ENCODE measurements at places on chromosomes 5 and 9.

GRCh38 chr9:115204904-115205453 is 87.0 kb upstream of the TNC start:
- DNase-seq = no peak

DNA sequence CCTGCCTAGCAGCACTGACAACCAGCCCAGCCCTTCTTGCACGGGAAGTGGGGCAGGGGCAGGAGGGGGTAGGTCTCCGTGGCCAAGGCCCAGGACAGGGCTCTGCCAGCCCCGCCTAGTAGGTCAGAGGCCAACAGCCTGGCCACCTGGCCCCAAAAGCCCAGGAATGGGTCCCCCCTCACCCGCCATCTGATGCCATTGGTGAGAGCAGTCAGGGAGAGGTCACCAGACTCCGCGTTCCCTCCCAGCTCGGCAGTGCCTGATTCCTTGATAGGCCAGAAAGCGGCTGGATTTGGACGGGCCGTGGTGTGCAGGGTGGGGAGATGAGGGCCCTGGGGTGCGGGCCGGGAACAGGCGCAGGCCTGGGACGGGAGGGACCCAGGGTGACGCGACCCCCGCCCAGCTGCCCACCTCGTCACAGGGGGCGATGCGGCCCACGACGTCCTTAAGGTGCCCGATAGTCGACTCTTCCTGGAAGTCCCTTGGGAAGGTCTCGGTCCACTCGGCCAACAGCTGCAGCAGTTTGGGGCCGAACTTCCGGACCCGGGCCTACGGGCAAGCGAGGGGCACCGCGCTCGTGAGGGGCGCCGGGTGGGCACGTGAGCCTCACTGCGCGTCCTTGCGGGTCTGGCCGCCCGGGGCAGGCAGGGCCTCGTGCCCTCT is 64.5 kb upstream of the RNF130 start:
- no peak for DNase-seq

GRCh38 chr5:153901449-153901848 is 137.3 kb downstream of the FAM114A2 start:
- no peak for DNase-seq

DNA sequence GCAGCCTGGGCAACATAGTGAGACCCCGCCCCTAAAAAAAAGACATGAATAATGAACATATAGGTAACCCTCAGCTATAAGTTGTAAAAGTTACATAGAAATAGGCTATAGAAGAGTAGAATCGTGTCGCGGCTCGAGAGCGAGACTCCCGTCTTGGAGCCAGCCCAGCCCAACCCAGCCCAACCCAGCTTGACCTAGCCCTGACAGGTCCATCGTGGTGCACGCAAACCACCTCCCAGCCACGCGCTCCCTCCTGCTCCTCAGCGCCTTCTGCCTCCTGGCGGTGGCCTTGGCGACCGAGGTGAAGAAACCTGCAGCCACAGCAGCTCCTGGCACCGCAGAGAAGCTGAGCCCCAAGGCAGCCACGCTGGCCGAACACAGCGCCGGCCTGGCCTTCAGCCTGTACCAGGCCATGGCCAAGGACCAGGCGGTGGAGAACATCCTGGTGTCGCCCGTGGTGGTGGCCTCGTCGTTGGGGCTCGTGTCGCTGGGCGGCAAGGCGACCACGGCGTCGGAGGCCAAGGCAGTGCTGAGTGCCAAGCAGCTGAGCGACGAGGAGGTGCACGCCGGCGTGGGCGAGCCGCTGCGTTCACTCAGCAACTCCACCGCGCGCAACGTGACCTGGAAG is 10.8 kb downstream of the KIF24 start:
- DNase-seq = no peak

DNA sequence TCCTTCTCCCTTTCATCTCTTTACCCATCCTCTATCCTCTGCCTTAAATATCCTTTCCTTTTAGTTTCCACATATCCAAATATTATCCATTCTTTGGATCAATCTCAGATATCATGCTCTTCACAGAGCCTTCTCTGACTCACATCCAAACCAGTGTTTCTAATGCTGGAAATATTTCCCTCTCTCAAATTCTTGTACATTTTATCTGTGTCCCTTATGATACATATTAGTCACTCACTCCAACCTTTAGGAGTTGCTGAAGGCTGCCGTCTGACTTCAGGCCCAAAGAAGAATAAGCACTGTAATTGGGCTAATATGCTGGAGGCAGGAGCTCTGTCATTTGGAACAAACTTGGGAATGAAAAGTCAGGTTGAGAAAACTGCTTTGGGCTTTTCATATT is 156.4 kb upstream of the RUSC2 start:
- no peak for DNase-seq

GRCh38 chr9:89630508-89630907 is 25.7 kb downstream of the GADD45G start:
- no peak for DNase-seq

GRCh38 chr5:57166276-57166675 is 7.6 kb upstream of the GPBP1 start:
- DNase-seq = no peak

GRCh38 chr5:126182971-126183695 is 240.1 kb upstream of the GRAMD2B start:
- DNase-seq = peak; percentile 62

DNA sequence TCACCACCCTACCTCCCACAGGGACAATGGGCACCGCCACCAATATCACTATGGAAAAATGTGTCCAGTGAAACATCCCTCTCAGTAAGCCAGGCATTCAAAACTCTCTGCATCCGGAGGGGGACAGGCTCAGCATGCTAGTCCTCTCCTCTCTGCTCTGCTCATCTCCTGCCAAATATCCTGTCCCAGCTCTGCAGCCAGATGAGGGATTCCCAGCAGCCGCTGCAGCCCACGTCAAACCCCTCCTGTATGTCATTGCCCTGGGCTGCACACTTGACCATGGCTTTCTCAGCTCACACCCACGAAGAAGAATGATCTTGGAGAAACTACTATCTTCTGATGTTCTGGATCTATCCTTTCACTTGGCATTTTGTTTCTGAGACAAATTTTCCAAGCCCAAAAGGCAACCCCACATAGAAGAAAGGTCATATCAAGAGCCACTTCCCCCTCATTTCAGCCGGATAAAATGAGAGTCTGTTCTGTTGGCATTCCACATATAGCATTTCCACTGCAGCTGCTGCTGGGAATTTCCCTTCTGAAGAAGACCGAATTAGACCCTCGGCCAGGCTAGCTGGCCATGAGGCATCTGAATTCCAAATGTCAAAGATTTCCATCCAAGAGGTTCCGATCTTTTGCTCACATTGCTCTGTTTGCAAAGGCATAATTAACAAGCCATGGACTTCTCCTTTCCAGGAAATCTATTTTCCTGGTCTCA is 338.0 kb downstream of the ACTL7B start:
- DNase-seq = no peak

DNA sequence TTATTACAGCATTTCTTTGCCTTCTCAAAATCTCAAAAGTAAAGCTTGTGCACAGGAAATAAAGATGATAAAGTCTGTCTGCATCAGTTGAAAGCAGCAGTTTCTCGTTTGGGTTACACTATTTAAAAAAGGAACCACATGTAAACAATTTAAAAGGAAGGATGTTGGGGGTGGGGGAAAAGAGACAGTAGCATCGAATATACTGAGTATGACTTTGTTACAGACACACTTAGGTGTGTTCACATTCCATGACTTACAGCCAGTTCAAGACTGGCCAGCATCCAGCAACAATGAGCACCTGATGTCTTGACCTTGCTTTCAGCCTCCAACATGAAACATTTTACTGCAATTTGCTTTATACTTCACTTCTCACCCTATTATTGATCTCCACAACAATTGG is 8.7 kb downstream of the GAPT start:
- no peak for DNase-seq

DNA sequence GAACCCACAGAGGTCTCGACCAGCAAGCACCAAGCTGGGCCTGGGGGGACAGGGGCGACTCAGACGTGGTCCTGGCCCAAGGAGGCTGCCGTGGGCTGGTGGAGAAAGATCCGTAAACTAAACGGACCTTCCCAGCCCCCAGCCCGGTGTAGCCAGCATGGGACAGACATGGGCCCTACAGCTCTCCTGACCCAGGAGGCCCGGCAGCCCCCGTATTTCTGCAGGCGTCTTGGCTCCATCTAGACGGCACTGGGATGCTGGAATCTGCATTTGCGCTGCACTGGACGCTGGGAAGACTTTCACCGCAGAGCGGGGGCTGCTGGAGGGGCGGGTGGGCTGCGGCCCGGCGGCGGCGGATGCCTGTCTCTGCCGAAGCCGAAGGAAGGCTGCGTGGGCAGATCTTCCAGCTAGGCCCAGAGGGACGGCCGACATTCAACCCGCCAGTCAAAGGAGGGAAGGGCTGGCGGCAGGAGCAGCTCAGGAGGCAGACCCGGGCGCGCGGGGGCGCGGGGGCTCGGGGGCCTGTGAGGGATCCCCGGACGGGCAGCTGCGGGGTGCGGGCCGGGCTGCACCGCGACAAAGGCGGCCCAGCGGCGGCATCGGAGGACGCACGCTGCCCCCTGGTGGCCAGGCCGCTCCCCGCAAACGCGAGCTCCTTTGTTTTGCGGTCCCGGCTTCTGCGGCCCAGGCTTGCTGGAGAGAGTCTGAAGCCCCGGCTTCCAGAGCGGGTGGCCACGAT is 266.2 kb downstream of the NSG2 start:
- peak; percentile 33 for DNase-seq

DNA sequence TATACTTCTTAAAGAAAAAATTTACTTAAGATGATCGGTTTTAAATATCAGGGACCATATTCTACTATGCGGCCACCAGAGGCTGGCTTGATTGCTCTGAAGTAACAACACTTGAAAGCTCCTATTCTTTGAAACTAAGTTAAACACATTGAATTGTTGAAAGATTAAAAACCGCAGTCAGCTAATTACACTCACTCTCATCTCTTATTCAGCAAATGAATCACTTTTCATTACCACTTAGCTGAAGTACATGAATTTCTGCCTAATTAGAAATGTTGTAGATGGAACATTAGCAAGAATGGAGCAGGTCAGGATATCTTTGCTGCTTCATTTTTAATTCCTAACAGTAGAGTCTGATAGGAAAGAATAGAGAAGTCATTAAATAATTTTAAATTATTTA is 42.3 kb downstream of the LSM11 start:
- no peak for DNase-seq

- DNase-seq = no peak
Observed at GRCh38 chr5:130234816-130235215, 330.6 kb downstream of the CHSY3 start.
